ENCODE measurements at places on chromosomes 16 and 17. TPM values are rescaled to one million over a fixed set of nuclear protein-coding genes. Genes with fewer than 3 reads are reported as not detected.

DNA sequence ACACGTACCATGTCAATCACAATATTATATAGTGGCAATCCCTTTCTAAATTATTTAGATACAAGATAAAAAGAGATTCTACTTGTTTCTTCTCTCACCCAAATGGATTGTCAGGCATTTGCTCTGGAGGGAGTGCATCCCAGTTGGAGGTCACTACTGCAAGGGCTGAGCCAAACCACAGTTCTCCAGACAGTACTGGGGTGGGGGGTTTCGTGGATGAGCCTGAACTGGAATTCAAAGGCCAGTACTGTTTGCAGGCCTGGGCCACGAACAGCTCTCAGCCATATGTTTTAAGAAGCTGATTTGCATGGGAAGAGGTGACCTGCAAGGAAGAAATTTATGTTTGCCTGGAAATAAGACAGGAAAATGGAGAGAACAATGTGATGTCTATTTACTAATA is 314.9 kb downstream of the PMP22 start:
- no peak overlapping the region for H3K27ac ChIP-seq
- no peaks in the 10 kb centered on the region for H3K27me3 ChIP-seq
- H3K4me3 ChIP-seq = no peak overlapping the region
- no peak for DNase-seq

- peaks cover 10% of the 10 kb centered on the region for H3K36me3 ChIP-seq
- peaks cover 42% of the 10 kb centered on the region for H3K27me3 ChIP-seq
- DNase-seq = no peak
These were observed 2.4 kb upstream of the CDH16 start for GRCh38 chr16:66920924-66921680.

DNA sequence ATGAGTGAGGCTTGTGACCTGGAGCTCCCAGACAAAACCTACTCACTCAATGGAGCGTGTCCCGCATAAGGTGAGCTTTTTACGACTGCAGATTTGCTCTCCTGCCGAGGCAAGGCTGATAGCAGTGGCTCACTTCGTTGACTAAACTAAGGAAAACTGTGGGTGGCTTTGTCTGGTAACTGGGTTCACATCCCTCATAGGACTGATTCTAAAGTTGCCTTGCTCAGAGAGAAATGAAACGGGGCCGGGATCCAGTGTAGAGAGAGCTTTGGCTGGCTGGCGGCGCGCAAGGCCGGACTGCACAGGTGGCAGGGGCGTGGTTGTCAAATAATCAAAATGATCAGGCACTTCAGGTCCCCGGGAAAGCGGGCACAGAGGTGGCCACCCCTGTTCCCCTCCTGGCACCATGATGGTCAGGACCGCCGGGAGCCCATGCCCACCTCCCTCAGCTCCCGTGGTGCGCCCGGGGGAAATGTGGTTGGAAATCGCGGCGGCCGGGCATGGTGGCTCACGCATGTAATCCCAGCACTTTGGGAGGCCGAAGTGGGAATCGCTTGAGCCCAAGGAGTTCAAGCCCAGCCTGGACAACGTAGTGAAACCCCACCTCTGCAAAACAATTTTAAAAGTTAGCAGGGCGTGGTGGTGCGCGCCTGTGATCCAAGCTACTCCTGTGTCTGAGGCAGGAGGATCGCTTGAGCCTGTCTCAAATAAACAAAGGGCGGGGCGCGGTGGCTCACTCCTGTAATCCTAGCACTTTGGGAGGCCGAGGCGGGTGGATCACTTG is 26.6 kb upstream of the OR1F1 start:
- peak overlapping the region; percentile 49 for H3K4me3 ChIP-seq
- no peaks in the 10 kb centered on the region for H3K27me3 ChIP-seq
- no peak overlapping the region for H3K27ac ChIP-seq
- DNase-seq = no peak
- peaks cover 44% of the 10 kb centered on the region for H3K36me3 ChIP-seq

Gene TPSG1
- not detected for total RNA-seq

GRCh38 chr16:81639931-81640680 is 139.0 kb upstream of the PLCG2 start:
- H3K4me1 ChIP-seq = peaks cover 21% of the 10 kb centered on the region
- no peak overlapping the region for H3K4me3 ChIP-seq
- no peaks in the 10 kb centered on the region for H3K27me3 ChIP-seq
- DNase-seq = no peak

GRCh38 chr17:77425791-77426641 is 285.2 kb downstream of the SEC14L1 start:
- H3K36me3 ChIP-seq = peaks cover 50% of the 10 kb centered on the region
- DNase-seq = peak; percentile 71
- H3K4me1 ChIP-seq = peaks cover 36% of the 10 kb centered on the region
- H3K27me3 ChIP-seq = no peaks in the 10 kb centered on the region
- no peak overlapping the region for H3K4me3 ChIP-seq

- peak overlapping the region; percentile 4 for H3K27ac ChIP-seq
- H3K4me3 ChIP-seq = no peak overlapping the region
- H3K4me1 ChIP-seq = peaks cover 55% of the 10 kb centered on the region
- peaks cover 28% of the 10 kb centered on the region for H3K36me3 ChIP-seq
- DNase-seq = peak; percentile 26
These were observed 7.1 kb downstream of the ADGRG1 start for GRCh38 chr16:57635266-57636097.

Gene TOX3
- 27.4 TPM for total RNA-seq

Gene FAM83G
- total RNA-seq = 21.5 TPM

GRCh38 chr16:11636172-11636721 is 32.0 kb upstream of the SNN start:
- peaks cover 70% of the 10 kb centered on the region for H3K4me1 ChIP-seq
- peaks cover 21% of the 10 kb centered on the region for H3K36me3 ChIP-seq
- peak; percentile 19 for DNase-seq
- no peaks in the 10 kb centered on the region for H3K27me3 ChIP-seq

Gene SOCS3
- 51.6 TPM for total RNA-seq

Data from Calu3 (cell line).